ENCODE measurements at places on chromosomes 16 and 17. TPM values are rescaled to one million over a fixed set of nuclear protein-coding genes. Genes with fewer than 3 reads are reported as not detected.

DNA sequence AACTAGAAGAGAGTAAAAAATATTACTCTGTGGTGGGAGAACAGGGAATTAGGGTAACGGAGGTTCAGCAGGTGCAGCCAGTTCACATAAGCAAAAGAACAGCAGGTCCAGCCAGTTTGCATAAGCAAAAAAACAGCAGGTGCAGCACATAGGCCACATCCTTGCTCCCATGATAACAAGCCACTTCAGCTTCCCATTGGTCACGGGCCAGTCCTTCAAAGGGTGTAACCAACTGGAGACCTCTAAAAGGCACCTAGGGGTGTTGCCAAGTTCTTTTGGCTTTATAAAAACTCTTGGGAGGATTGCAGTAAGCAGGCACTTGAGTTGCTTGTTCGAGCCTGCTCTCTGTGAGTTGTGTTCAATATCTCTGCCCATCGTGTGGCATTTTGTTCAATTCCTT lies 488.1 kb downstream of the XYLT1 start:
- no peak for DNase-seq

CES4A gene
- total RNA-seq, result 0.11 TPM

FBXO39 gene
- total RNA-seq, result not detected

YBX2 gene
- total RNA-seq, result not detected

GRCh38 chr17:1592751-1593629 lies 30.4 kb upstream of the PITPNA start:
- DNase-seq, result no peak

DNA sequence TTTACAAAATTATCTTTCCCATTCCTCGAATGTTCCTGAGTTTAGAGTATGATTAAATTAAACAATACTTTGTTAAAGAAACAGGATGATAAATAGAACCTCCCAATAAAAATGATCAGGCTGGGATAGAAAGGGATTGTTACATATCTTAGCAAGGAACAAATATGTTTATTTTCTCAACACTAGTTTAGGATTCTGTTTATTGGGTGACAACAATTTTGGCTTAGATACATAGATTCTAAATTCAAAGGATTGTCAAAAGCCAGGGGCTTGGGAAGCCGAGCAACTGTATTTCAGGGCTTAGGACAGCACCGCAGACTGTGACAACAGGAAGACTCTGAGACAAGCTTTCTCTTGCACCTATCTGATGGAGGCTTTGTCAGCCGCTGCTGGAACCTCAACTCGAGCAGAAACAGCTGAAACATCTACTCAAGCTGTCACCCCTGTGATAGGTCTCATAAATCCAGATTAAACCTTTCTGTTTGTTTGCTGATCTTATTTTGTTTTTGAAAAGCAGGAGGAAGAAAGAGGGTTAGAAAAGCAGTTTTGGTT lies 562.8 kb upstream of the ZFHX3 start:
- DNase-seq, result no peak

GRCh38 chr16:81586977-81587625 lies 142.5 kb downstream of the CMIP start:
- no peak for DNase-seq

DNA sequence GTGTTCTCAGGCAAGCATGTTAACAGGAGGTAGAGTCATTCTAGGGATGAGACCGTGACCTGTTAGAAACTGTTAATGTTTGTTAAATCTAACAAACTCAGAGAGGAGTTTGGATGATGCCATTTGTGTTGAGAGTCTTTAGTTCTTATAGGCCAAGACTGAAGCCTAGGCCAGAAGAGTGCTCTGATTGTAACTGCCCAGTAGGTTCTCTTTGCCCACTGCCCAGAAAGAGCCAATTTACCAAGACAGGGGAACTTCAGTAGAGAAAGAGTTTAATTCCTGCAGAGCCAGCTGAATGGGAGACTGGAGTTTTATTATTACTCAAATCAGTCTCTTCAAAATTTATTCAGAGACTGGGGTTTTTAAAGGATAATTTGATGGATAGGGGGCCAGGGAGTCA lies 42.5 kb downstream of the ARHGAP44 start:
- DNase-seq, result no peak

OR3A2 gene
- total RNA-seq, result not detected

GRCh38 chr16:59993101-59993500 lies 1259.0 kb upstream of the GOT2 start:
- no peak for DNase-seq

DNA sequence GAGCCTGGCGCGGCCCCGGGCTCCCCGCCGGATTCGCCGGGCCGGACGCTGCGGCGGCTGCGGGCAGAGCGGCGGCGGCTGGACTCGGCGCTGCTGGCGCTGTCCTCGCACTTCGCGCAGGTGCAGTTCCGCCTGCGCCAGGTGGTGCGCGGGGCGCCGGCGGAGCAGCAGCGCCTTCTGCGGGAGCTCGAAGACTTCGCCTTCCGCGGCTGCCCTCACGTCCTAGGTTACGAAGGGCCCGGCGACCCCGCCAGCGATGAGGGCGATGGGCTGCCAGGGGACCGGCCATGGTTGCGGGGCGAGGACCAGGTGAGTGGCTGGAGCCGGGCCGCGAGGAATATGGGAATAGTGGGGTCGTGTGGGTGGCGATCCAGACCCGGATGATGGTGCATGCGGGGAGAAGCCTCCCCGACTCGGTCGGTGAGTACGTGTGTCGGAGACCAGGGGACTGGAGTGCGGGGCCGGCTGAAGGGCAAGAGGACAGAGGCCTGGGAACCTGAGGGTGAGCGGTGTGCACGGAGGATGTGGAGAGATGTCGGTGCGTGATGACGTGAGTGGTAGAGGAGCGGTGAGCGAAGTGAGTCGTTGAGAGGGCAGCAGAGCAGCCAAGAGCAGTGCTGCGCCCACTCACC lies 517 bp downstream of the RUNDC1 start:
- DNase-seq, result no peak

DNA sequence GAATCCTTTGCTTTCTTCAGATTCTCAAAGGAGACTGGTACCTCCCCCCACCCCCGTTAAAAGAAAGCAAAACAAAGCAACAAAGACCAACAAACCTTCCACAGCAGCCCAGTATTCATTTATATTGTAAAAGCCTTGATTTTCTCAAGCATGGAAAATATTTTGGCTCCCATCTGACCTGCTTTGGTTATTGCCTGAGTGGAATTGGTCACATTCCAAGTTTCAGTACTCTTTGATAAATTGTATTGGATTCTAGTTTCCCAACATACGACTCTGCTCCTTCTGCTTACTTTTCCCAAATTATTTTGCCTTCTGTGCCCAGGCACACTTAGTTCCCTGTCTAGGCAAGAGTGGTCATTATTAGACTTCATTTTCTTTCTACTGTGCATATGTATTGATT lies 1.3 kb downstream of the ABCC11 start:
- DNase-seq, result no peak

DNA sequence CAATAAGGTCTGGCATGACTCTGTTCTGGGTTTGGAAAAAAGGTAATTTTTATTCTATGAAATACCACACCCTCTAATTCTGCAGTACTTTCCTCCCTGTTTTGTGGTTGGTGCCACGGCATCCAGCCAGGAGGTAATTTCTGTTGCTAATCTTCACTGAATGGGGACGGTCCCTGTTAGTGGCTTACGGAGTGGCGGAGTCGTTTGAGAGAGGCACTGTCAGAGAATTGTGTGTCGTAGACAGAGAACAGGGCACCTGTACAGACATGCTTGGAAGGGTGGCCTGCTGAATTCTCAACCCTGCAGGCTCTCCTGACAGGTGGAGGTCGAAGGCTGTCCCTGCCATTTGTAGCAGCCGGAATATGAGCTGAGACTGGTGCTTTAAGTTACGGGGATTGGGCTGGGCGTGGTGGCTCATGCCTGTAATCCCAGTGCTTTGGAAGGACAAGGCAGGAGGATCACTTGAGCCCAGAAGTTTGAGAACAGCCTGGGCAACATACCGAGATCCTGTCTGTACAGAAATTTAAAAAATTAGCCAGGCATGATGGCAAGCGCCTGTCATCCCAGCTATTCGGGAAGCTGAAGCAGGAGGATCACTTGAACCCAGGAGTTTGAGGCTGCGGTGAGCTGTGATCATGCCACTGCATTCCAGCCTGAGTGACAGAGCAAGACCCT lies 33.2 kb downstream of the EEF2K start:
- no peak for DNase-seq

DNA sequence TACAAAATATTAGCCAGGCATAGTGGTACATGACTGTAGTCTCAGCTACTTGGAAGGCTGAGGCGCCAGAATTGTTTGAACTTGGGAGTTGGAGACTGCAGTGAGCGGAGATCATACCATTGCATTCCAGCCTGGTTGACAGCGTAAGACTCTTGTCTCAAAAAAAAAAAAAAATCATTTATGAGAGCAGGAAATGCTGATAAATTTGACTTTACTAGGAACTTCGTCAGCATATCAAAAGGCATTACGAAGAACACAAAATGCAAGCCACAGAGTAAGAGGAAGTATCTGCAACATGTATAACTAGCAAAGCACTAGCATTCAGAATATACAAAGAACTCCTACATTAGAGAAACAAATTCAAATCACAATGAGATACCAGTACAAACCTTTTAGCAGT lies 279.3 kb downstream of the ZFHX3 start:
- DNase-seq, result no peak

- no peak for DNase-seq
Measured at GRCh38 chr17:28078341-28079229, 36.1 kb downstream of the NLK start.

- no peak for DNase-seq
Measured at GRCh38 chr16:56282451-56282850, 91.2 kb downstream of the GNAO1 start.
